Testis (tissue), 5 donors: ENCODE measurements at places on chromosomes 1 and 21. TPM values are rescaled to one million over a fixed set of nuclear protein-coding genes. Genes with fewer than 3 reads are reported as not detected.
A peak's percentile ranks its signal among the peaks of the same experiment; 100 is the strongest.

- H3K4me3 ChIP-seq, result peak overlapping the region; percentile 8
- H3K4me1 ChIP-seq, result peaks cover 44% of the 10 kb centered on the region
- H3K27me3 ChIP-seq, result no peaks in the 10 kb centered on the region
- peak overlapping the region; percentile 74 for H3K27ac ChIP-seq
- DNase-seq, result peak; percentile 89
Observed at GRCh38 chr21:38751379-38752050, 54.2 kb upstream of the ETS2 start.

- H3K4me3 ChIP-seq, result no peak overlapping the region
- no peak for DNase-seq
- no peaks in the 10 kb centered on the region for H3K4me1 ChIP-seq
- H3K27ac ChIP-seq, result no peak overlapping the region
- no peaks in the 10 kb centered on the region for H3K36me3 ChIP-seq
Observed at GRCh38 chr1:169563650-169564049, 22.6 kb downstream of the F5 start.

GRCh38 chr1:109116286-109116685, 2.4 kb downstream of the ELAPOR1 start:
- H3K4me1 ChIP-seq, result peaks cover 12% of the 10 kb centered on the region
- H3K4me3 ChIP-seq, result no peak overlapping the region
- H3K36me3 ChIP-seq, result no peaks in the 10 kb centered on the region
- DNase-seq, result no peak
- H3K27me3 ChIP-seq, result no peaks in the 10 kb centered on the region

GRCh38 chr1:169809370-169810095, 14.8 kb upstream of the METTL18 start:
- H3K4me1 ChIP-seq, result no peaks in the 10 kb centered on the region
- H3K36me3 ChIP-seq, result no peaks in the 10 kb centered on the region
- H3K27me3 ChIP-seq, result no peaks in the 10 kb centered on the region
- H3K27ac ChIP-seq, result no peak overlapping the region

DNA sequence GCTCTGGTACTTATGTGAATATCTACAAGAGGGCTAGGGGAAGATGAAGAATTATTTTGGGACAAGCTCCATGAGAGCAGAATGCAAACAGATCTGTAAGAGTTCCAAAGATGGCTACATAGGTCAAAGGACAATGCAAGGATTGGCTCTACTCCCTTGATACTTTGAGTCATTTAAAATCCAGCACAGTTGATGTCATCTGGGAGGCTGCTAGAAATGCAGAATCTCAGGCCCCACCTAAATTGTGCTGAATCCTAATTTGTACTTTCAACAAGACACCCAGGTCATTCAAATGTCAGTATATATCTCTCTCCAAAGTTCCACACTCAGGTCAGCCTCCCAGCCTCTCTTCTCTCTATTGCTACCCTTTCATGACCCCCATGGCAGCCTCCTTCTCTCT, 23.7 kb upstream of the TADA1 start:
- H3K36me3 ChIP-seq, result no peaks in the 10 kb centered on the region
- H3K4me3 ChIP-seq, result no peak overlapping the region
- no peak overlapping the region for H3K27ac ChIP-seq
- no peaks in the 10 kb centered on the region for H3K4me1 ChIP-seq
- no peaks in the 10 kb centered on the region for H3K27me3 ChIP-seq

The NIBAN1 gene
- polyA plus RNA-seq, result 12.4 TPM
